ENCODE measurements at places on chromosomes 13 and 19.
A peak's percentile ranks its signal among the peaks of the same experiment; 100 is the strongest.

DNA sequence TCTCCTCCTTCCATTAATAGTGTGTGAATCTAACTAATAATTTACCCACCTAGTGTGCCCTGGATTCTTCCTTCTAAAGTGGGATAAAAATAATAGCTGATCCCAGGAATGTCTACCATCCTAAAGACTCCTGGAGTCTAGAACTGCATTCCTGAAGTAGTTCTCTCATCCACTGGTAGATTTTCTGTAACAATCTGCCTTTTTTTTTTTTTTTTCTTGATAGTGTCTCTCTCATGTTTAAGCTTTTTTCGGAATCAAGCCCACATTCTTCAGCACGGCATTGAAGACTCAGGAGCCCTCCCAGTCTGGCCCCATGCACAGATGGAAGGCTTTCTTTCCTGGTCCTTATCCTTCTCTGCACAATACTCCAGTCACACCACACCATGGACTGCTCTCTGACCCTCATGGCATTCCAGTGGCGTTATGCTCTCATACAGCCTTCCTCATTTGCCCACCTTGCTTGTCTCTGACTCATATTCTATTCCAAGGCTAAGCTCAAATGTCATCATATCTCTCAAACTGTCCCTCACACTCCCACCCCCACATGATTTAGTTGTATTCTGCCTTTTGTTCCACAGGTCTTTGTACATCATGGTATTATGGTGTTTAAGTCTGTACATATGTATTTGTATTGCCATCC lies 68.7 kb upstream of the FRY start:
- no peak for DNase-seq

DNA sequence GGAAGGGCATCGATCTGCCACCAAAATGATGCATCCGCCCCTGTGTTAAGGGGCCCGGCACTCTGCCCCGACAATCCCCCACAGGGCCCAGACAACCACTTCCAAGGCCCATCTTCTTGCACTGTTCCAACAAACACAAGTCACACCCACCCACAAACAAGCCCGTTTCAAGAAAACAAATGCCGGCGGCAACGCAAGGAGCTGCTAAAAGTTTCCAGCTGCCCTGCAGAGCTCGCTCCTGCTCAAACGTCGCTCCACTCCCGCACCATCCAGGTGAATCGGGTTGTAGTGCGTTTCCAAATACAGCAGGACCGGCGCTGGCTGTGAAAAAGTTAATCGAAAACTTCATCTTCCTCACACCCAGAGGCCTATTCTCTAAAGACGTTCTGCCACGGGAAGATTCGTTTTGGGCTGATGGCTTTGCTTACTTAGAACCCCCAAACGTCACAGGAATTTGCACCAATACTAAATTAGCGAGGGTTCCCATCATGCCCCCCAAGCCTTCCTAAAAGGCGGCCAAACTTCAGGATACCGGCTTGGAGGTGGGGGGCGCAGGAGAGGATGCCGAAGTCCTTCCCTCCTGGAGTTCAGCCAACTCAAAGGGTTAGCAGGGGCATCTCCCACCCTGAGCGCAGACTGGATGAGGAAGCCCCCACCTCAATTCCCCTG lies 107.4 kb upstream of the DOCK9 start:
- DNase-seq, result no peak

DNA sequence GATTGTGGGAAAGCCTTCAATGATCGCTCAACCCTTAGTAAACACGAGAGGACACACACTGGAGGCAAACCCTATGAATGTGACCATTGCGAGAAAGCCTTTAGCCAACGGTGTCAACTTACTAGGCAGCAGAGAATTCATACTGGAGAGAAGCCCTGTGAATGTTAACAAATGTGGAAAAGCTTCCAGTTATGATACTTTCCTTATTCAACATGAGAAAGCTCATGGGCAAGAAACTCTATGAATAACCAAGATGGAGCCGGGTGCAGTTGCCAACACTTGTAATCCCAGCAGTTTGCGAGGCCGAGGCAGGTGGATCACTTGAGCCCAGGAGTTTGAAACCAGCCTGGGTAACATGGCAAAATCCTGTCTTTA lies 15.8 kb upstream of the ZNF8 start:
- no peak for DNase-seq

GRCh38 chr19:58513694-58514563 lies 2.1 kb upstream of the SLC27A5 start:
- peak; percentile 83 for DNase-seq

GRCh38 chr19:50325310-50326100 lies 3.7 kb downstream of the KCNC3 start:
- peak; percentile 20 for DNase-seq

GRCh38 chr13:99813336-99814095 lies 158.1 kb downstream of the ZIC5 start:
- no peak for DNase-seq

DNA sequence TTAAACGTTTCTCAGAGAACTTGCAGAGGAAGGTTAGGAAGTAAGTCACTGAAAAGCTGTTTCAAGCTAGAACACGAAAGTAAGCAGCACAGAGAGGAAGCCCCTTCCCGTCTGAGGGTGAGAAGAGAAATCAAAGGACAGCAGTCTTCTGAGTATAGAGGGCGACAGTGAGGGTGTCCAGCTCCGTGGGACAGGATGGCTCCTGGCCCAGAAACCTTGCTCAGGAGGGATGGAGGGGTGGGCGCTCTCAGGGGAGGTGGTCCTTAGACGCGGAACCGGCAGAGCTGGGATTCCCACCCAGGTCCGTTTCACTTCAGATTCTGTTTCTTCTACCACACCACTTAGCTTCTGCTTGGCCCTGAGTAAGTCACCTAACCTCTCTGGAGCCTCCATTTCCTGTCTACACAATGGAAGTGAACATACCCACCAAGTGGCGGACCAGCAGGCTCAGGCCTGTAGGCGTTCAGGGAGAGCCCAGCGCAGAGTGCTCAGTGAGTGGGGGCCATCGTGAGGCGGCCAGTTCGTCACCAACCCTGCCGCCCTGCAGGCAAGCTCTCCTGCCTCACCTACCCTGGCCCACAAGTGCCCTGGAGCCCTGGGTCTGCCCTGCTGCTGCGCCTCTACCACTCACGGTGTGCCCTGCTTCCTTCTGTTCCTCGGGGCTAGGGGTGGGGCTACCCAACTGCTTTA lies 5.5 kb upstream of the RSPH6A start:
- no peak for DNase-seq

GRCh38 chr19:47376589-47377144 lies 27.6 kb downstream of the DHX34 start:
- DNase-seq, result no peak

GRCh38 chr19:4694211-4694987 lies 24.3 kb upstream of the MYDGF start:
- peak; percentile 99 for DNase-seq

- no peak for DNase-seq
These were observed 36.2 kb downstream of the AMER2 start for GRCh38 chr13:25135896-25136295.

DNA sequence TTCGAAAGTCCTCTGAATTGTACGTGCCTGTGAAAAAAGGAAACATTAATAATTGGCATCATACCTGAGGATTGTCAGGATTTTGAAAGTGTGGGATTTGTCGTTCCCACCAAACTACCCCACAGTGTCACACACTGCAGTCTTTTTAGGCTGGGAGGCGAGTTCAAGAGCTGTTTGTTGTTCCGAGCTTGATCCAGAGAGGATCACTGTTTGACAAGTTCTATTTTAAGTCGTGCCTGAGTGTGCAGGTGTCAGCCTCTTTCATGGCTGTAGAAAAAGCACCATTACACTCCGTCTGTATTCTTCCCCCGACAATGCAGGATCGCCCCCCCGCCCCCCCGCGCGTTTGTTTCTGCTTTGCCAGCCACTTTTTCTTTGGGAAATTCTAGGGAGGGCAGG lies 635 bp upstream of the NBEA start:
- no peak for DNase-seq
